Central memory CD8-positive, alpha-beta T cell (primary cell): ENCODE measurements at places on chromosomes 4 and X.

DNA sequence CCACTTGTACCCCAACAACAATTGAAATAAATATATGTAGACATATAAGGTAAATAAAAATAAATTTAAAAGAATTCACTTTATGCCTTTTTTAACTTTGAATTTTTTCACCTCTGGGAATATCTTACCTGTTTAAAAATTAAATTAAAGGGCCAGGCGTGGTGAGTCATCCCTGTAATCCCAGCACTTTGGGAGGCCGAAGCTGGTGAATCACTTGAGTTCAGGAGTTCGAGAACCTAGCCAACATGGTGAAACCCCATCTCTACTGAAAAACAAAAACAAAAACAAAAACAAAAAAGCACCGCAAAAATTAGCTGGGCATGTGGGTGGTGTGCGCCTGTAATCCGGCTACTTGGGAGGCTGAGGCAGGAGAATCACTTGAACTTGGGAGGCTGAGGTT is 164.8 kb downstream of the AASDH start:
- no peak for DNase-seq

DNA sequence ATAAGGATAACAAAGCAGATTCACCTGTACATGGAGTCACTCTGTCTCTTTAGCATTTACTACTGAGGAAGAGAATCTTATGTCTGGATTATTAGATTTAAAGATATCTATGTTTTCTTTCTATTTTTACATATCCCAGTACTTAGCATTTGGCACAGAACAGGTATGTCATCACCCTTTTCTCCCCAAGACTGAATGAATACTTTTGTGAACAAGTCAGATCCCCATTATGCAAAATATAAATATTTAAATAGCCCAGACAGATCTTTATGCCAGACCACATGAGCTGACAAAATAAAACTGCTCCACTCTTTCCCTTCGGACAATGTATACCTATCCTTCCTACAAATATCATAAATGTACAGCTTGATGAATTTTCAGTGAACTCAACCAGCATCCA is 94.5 kb downstream of the CASK start:
- DNase-seq: no peak

GRCh38 chrX:95628796-95629195 is 1055.8 kb upstream of the DIAPH2 start:
- no peak for DNase-seq

GRCh38 chr4:5917672-5918071 is 24.8 kb upstream of the CRMP1 start:
- no peak for DNase-seq

- DNase-seq: no peak
These were observed 18.8 kb upstream of the RASL11B start for GRCh38 chr4:52843351-52843750.

GRCh38 chr4:12583275-12583674 is 900.9 kb downstream of the RAB28 start:
- no peak for DNase-seq

GRCh38 chr4:7647600-7648543 is 213.1 kb upstream of the PSAPL1 start:
- no peak for DNase-seq

GRCh38 chrX:47623540-47624027 is 3.9 kb upstream of the SYN1 start:
- no peak for DNase-seq

DNA sequence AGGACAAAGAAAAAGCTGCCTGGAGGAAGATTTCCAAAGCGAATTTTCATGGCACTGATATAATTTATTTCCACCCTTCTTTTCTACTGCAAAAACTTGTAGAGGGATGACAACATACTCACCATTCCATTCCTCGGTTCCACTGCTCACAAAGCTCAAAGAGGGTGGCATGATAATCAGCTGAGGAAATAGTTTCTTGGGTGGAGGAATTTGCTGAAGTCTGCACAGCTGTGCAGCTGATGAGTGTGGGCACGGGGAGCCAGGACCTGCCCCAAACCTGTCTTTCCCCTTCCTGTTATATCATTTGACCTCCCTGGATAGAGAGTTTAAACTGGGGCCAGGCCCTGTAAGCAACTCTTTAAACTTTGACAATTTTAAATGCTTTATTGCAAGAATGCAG is 160.6 kb downstream of the PACRGL start:
- no peak for DNase-seq
